Heart left ventricle (tissue), 16 donors: ENCODE measurements at places on chromosomes 4 and X. TPM values are rescaled to one million over a fixed set of nuclear protein-coding genes. Genes with fewer than 3 reads are reported as not detected.

- no peak for DNase-seq
Observed at GRCh38 chr4:100366213-100366612, 151.6 kb downstream of the EMCN start.

DNA sequence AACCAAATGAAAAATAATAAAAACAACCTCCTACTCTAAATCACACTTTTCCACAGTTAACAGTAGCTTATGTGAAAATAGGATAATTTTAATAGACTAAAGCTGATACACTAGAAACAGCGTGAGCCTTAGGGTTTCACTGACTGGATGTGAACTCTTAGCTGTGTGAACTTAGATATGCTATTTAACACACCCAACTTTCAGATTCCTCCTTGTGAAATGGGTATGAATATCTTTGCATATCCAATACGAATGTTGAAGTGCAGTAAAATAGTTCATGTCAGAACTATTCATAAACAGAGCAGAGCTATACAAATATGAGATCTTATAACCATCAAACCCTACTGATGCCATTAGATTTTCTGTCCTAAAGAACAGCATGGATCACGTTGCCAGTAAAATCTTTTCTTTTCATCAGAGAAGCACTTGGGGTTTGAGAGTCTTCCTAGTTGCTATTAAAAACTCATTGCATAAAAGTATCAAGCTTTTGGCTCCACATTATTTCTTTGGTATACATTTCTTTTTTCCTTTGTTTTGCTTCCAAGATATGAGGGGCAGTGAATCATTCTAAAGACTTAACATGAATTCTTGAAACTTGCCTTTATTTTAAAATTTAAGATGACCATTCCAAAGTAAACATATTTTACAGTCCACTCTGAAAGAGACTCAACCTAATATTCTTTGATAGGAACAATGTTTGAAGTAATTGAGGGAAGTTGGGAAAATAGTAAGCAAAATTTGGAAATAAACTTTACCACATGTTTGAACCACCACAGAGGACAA, 102.4 kb downstream of the CPE start:
- no peak for DNase-seq

- no peak for DNase-seq
Observed at GRCh38 chr4:165982934-165983333, 109.9 kb downstream of the TLL1 start.

- peak; percentile 43 for DNase-seq
Observed at GRCh38 chrX:42714981-42715700, 62.8 kb downstream of the PPP1R2C start.

DNA sequence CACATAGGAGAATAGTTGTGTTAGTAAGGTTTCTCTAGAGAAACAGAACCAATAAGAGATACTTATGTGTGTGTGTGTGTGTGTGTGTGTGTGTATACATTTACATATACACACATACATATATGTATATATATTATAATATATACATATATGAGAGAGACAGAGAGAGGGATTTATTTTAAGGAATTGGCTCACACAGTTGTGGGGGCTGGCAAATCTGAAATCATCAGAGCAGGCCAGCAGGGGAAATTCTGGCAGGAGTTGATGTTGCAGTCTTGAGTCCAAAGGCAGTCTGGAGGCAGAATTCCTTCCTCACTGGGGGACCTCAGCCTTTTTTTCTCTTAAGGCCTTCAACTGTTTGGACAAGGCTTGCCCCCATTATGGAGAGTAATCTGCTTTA, 38.6 kb upstream of the NHS start:
- no peak for DNase-seq

DNA sequence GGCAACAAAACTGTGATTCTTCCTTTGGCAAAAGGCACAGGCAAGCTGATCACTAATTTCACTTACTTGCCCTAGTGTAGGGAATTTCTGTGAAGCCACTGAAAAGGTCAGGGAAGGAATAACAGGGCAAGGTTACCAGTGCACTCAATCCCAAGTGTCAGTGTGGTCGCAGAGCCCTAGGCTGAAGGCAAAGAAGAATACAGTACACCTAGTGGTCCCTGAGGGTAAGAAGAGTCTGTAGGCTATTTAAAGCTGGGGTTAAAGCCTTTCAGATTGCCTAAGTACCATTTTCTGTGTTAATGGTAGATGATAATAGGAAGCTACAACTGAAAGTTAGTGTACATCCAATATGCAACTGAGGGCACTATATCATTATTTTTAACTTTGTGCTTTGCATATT, 173.6 kb upstream of the NRK start:
- DNase-seq = no peak

DNA sequence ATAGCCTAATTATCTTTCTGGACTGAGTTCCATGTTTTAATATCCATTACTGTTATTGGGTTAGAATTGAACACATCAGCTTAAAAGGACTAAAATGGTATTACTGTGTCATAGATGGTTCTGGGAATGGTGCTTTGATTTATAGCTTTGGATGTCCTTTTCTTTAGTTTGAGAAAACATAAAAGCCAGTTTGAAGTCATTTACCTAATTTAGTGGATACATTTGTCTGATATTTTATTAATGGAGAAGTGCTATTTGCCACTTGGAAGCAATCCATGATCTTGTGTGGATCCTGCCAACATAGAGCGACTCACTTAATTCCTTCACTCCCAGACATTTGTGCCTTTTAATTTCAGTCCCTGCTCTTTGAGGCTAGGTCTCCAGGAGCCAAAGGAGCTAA, 212.4 kb upstream of the PACRGL start:
- DNase-seq = no peak

DNA sequence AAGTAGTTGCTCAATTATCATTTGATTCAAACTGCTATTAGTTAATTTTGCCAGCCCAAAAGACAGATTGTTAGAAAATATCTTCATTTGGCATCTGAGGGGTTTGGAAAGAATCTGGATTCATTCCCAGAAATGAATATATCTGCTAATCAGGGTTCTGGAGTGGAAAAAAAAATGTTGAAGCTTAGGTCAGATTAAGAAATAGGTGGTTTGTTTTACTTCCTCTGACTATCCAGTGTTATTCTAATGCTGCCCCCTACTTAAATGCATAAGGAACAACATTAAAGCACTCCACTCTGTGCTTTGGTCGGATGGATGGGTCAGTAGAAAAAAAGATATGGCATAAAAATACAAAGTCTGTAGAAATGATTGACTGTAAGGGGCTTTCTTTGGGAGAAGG, 89.0 kb downstream of the LUZP4 start:
- DNase-seq = no peak

DNA sequence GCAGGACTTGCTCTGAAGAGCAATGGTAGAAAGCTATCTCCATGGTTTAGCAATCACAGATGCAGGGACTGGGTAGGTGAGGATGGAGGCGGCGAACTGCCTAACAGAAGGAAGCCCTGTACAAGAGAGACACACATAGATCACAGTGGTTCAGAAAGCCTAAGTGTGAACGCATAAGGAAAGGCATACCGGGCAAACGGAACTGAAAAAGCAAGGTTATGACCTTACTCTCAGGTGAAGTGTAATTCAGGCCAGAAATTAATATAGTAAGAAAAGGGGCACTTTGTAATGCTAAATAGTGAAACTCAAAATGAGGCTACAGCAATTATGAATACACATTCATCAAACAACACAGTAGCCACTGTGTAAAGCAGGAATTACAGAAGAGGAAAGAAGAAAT, 126.6 kb downstream of the PALLD start:
- DNase-seq = no peak

GRCh38 chr4:114729068-114729738, 130.6 kb downstream of the UGT8 start:
- DNase-seq = no peak

DNA sequence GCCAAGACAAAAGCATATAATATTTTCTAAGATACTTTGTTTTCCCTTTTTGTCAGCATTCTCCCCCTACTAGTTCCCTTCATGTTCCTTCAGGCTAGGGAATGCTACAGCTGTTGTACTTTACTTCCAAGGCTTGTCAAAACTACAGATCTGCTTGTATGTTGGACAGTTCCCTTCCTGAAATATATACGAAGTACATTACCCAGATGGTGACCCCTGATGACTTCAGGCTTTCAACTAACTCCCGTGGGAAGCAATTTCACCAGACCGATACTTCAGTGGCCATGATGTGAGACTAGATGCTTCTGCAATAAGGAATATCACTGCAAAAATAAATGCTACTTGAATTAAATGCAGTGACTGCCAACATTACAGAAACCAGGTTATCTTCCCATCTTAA, 332.8 kb downstream of the SH2D1A start:
- DNase-seq = no peak

Gene NKX6-1
- not detected for total RNA-seq

Gene NXF2
- total RNA-seq = not detected
